Activated T-helper 1 cell treated with anti-CD3 and anti-CD28 coated beads, Interleukin-2, amount 50 U/mL, for 16 hours (primary cell): ENCODE measurements at places on chromosomes 6 and 20.

GRCh38 chr6:113980937-113981554 lies 10.1 kb upstream of the HDAC2 start:
- DNase-seq = no peak

GRCh38 chr6:133240511-133241085 lies 559 bp upstream of the EYA4 start:
- DNase-seq = no peak

- no peak for DNase-seq
Measured at GRCh38 chr6:138957484-138957883, 30.6 kb downstream of the REPS1 start.

GRCh38 chr6:12890171-12890790 lies 173.7 kb downstream of the PHACTR1 start:
- no peak for DNase-seq

GRCh38 chr6:6975459-6976111 lies 132.2 kb upstream of the RREB1 start:
- no peak for DNase-seq

- no peak for DNase-seq
Measured at GRCh38 chr6:128131566-128131965, 230.7 kb upstream of the THEMIS start.

- DNase-seq = no peak
Measured at GRCh38 chr6:104325341-104326172, 534.2 kb downstream of the HACE1 start.

- DNase-seq = no peak
Measured at GRCh38 chr6:160217073-160217472, 41.5 kb downstream of the SLC22A2 start.

- no peak for DNase-seq
Measured at GRCh38 chr20:53654932-53655624, 61.4 kb upstream of the ZNF217 start.

DNA sequence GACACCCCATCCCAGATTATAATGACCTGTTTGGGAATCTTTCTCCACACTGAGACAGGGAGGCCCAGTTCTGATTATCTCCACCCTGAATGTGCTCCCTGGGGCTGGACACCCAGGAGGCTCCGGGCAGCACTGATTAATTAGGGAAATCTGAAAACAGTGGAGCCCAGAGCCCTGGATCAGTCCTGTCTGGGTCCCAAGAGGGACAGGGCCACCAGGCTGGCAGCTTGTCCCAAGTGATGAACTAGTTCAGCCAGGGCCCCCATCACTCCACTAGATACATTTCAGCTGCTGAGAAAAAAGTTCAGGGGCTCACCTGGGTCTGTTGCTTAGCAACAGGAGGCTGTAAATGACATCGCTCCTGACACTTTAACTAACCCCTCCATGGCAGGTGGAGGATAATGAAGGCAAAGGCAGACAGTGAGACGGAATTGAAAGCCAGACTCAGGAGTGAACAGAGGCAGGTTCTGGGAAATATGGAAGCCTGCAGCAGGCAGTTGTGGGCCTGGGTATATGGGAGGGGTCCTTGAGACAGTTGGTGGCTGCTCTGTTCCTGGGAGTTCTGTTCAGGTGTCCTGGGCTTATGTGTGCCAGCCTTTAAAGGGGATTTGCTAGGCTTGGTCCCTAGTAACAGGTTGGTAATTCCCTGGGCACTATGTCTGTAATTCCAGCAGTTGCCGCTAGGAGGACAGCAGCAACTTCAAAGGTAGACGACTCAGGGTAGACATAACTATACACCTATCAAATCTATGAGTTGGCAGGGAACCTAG lies 78.3 kb upstream of the CTNNBL1 start:
- DNase-seq = peak; percentile 19

- no peak for DNase-seq
Measured at GRCh38 chr20:44181611-44182010, 5.4 kb downstream of the JPH2 start.

GRCh38 chr20:62274332-62274950 lies 28.4 kb upstream of the ADRM1 start:
- no peak for DNase-seq

DNA sequence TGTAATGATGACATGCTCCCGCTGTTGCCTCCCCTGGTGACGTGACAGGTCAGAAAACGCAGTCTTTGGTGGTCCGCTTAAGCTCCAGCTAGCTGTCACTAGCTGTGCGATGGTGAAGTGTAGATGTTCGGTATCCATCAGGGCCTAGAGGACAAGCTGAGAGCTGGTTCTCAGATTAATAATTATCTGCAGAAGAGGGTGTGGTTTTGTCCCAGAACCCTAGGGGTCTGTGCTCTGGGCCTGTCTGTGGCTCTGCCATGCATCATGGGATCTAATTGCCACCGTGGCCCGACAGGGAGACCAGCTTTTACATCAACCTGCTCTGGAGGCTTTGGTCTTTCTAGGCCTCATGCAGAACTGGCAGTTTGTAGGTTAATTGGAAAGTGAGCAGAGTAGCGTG lies 34.1 kb downstream of the ERMARD start:
- DNase-seq = no peak

GRCh38 chr20:58568126-58568482 lies 52.9 kb upstream of the APCDD1L start:
- DNase-seq = no peak

GRCh38 chr6:24396824-24397223 lies 5.9 kb upstream of the MRS2 start:
- no peak for DNase-seq

GRCh38 chr20:64077094-64077493 lies 2.2 kb downstream of the RGS19 start:
- DNase-seq = no peak

DNA sequence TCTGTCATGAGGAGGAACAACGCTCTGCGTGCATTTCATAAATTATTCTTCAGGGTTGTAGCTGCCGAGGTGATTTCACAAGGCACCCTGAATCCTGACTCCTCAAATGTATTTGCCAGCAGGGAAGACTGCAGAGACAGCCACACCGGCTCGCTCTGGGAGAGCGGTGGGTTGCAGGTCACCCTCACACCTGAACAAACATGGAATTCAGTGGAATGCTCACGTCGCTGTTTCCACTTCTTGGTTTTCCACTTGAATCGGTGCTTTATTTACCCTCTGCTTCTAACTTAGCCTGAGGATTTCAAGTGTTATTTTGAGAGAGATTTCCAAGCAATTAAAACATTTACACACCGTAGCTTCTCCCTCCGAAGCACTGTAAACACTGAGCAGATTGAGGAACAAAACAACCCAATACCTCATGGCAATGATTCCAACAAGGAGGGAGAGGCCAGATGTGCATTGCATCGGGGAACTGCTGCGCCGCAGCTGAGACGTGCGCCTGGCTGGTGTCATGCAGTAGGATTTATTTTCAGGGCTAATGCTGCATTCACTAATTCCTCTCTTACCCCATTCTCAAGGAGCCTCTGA lies 59.5 kb upstream of the GGTLC1 start:
- no peak for DNase-seq

GRCh38 chr20:1711826-1712601 lies 54.4 kb upstream of the SIRPG start:
- no peak for DNase-seq

DNA sequence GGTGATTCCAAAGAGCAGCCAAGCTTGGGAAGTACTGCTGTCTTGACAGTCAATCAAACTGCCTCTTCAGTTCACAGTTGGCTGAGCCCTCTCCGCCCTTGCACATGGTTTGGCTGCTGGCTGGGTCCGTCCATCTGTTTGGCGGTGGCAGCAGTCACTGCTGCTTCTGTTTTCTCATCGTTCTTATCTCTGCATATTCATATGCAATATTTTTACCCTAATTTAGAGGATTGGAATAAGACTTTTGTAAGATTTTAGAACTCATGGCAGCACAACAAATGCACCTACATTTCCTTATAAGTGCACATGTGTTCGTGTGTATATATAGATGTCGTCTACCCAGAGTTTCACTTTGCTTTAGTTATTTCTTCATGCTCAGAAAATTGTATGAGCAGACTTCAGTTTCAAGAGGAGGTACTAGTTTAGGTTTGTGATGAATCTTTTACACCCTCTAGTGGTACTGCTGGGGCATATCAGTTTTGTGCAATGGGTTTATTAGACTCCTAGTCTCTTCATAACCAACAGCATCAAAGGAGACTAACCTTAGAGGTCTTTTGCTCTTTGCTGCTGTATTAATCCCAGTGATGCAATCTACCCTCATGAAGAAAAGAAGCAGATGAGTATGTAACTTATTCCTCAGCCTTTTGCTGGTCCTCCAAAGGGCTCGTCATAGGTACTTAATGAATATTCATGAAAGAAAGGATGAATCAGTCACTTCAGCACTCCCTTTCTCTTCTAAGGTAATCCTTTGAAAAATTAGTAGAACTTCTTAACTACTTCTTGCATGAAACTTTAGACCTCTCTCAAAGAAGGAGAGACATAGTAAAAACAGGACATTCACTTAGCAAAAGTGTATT lies 44.3 kb downstream of the KHDC1L start:
- no peak for DNase-seq

- no peak for DNase-seq
Measured at GRCh38 chr20:47993035-47993755, 207.9 kb upstream of the SULF2 start.

- DNase-seq = no peak
Measured at GRCh38 chr20:63625771-63626423, 1.0 kb downstream of the GMEB2 start.

GRCh38 chr6:159089909-159090308 lies 45.1 kb upstream of the TAGAP start:
- no peak for DNase-seq

DNA sequence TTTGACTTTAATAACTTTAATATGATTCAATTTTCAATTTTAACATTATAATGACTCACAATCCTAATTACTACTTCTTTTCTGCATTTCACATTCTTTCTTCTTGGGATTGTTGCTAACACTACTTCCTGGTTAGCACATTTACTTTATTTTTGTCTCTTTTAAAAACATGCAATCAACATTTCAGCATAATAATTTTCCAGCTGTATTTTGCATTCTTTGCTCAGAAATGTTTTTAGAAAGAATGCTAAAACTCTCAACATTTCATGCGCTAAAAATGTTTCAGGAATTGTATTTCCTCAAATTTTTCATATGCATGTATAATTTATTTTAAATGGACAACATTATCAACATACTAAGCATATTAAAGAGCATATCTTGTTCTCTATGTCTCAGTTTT lies 1302.1 kb upstream of the GJE1 start:
- no peak for DNase-seq

DNA sequence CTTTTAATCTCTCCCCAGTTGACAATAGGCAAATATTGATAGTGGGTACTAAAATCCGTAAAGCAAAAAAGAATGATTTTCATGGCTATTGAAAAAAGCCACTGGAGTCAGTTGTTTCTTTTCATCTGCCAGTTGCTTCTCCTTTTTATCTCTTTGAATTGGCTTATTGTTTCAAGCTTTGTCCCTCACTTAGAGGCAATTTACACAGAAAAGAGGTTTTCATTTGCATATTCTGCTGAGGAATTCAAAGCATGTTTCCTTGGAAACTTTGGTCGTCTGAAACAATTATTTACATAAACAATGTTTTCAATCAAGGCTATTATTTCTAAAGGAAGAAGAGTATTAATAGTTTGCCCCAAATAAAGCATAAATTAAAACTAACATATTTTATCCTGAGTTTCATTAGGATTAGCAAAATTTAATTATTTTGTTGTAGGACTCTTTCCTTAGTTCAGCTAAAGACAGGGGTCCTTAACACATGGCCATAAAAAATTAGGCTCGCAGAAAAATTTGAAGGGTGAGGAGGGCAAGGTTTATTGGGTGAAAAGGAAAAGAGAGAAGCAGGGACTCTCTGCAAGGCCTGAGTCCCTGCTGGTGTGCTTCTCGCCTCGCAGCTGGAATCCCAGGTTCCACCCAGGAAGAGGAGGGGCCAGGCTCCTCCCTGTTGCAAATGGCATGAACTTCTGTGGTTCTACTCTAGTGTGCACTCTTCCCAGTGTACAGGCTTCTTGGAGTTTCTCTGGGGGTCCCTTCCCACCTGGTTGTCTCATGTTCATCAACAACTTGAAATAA lies 138.8 kb upstream of the LAMA2 start:
- DNase-seq = no peak
